ENCODE measurements at places on chromosomes 4 and X.
A peak's percentile ranks its signal among the peaks of the same experiment; 100 is the strongest.

DNA sequence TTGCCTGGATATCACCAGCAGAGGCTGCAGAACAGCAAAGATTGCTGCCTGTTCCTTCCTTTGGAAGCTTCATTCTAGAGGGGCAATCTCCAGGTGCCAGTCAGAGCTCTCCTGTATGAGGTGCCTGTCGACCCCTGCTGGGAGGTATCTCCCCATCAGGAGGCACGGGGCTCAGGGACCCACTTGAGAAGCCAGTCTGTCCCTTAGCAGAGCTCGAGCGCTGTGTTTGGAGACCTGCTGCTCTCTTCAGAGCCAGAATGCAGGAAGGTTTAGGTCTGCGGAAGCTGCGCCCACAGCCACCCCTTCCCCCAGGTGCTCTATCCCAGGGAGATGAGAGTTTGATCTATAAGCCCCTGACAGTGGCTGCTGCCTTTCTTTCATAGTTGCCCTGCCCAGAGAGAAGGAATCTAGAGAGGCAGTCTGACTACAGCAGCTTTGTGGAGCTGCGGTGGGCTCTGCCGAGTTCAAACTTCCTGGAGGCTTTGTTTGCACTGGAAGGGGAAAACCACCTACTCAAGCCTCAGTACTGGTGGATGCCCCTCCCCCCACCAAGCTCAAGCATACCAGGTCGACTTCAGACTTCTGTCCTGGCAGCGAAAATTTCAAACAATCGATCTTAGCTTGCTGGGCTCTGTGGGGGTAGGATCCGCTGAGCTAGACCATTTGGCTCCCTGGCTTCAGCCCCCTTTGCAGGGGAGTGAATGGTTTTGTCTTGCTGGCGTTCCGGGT, 57.9 kb downstream of the DKK2 start:
- DNase-seq, result no peak

DNA sequence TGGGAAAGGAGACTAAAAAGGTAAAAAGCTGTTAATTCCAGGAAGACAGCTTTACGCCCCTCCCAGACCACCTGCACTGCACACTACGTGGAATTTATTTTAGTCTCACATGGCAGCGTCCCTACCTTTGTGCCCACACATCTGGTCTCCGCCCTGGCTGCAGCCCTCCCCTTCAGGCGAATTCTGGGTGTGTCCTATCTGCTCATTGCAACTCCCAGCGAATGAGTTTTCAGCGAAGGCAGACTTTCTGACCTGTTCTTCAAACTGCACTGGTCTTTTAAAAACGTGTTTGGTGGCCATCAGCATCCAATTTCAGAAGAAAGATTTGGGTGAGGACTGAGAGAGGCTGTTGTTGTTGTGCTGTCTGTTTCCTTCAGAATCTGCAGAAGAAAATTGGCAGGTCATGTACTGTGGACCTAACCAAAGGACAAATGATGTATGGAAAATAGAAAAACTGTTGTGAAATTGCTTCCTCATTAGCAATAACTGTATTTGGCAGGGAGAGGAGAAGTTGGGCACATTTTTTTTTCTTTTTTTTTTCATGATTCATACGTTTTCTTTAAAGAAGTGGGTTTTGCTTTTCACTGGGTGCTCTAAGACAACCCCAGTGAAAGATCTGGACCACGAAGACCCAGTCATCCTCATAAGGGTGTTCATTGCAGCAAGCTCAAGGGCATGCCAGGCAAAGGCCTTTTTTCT, 4.2 kb downstream of the TLR8 start:
- DNase-seq, result no peak

- DNase-seq, result no peak
Observed at GRCh38 chr4:82599336-82599735, 37.5 kb upstream of the TMEM150C start.

- DNase-seq, result no peak
Observed at GRCh38 chr4:177092807-177093206, 216.9 kb upstream of the NEIL3 start.

DNA sequence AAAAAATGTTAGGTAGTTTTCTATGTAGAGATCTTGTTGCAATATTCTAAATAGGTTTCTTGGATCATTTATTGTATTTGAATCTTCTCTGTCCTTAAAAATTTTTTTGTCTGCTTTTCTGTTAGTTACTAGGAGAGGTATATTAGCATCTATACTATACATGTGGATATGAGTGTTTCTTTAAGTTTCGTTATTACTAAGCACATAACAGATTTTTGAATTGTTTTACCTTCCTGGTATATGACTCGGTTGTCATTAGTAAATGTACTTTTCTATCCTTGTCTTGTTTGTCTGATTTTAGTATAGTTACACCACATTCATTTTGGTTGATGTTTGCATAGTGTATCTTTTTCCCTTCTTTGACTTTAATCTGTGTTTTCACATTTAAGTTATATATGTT, 20.2 kb downstream of the PYURF start:
- no peak for DNase-seq

DNA sequence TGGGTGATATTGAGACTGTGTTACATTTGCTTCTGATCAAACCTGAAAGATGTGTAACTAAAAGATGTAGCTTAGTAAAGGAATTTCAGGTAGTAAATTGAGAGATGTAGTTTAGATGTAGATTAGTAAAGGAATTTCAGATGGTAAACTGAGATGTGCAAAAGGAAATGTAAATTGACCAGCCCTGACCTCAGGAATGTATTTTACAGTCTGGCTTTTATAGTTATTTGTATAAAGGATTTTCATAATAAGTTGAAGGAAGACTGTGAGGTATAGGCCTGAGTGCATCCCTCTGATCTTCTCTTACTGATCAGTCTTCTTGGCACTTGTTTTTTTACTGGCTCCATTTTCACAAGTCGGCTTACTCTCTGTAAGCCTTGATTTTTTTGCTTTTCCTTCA, 3.2 kb downstream of the KLHL2 start:
- DNase-seq, result no peak

DNA sequence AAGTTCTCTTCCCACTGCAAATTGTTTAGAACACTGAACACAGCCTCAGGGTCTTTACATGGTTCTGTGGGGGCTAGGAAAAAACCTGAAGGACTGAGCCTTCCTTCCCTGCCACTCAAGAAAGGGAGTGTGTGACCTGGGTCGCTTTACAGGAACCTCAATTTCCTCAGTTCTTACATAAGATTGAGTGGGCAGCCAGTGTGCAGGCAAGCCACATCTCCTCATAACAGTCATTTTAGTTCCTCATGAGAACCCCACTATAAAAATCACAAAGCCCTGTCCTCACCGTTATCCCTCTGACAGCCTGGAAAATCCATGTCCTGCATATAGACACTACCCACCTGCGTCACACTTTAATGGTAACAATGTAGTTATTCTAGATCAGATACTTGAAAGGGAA, 2.1 kb upstream of the ETDC start:
- DNase-seq, result no peak

DNA sequence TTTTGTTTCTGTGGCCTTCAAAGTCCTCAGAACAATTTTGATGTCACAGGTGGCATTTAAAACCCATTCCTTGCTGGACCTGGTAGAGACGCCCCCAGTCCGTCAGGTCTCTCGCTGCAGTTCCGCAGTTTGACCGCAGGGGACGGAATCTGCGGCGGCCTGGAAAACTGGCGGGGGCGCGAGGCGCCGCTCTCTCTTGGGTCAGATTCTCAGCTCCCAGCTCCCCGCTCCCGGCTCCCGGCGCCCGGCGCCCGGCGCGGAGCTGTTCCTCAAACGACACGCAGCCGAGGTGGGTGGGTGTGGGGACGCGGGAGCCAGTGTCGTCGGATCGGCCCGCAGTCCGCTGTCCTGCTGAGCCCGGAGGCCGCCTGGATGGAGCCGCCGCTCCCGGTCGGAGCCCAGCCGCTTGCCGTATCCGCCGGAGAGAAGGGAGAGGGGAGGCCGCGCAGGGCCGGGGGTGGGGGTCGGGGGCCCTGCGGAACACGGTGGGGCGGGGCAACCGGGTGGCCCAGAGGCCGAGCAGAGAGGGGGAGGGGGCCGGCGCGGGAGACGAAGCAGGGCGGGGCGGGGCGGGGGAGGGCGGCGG, at the start of gene OCRL:
Gene OCRL, plus strand, starts transcription at position 192 of the 586 bp plus-strand sequence. Its CDS starts 181 bp downstream, at position 373.
- peak; percentile 7 for DNase-seq

- DNase-seq, result no peak
Observed at GRCh38 chrX:95626748-95627147, 1057.9 kb upstream of the DIAPH2 start.

DNA sequence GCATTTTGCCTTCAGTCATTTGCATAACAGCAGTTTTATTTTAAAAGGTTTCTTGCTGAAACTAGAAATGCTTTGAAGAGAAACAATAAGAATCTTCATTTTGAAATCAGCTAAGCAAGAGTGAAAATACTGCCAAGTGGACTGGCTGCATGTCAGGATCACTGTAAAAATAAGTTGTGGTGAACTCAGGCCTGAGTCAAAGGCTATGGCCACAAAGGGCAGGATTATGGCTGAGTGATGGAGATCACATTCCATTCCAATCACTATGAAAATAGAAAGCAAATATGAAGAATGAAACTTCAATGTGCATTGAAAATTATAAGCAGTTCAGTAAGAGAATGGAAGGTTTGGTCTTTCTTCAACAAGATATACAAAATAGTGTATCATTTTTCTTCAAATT, 224.5 kb downstream of the PCDH18 start:
- DNase-seq, result no peak

- no peak for DNase-seq
Observed at GRCh38 chr4:29540439-29541102, 1179.6 kb upstream of the PCDH7 start.

- no peak for DNase-seq
Observed at GRCh38 chrX:38704146-38704882, 96.9 kb upstream of the MID1IP1 start.

DNA sequence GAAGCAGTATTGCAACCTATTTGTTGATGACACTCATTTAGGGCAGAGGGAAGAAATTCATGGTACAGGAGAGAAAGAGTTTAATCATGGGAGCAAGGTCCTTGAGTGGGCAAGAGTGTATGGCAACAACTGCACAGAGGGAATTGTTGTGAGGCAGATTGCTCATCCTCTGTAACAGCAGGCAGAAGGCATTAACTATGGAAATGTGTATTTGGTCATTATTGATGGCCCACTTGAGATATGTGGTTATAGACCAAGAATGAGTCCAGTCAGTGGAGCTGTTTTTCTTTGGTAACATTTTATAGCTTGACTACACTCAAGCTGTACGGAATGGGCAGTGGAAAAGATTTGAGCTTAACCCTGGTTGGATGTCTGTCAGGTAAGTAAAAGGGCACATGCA, 15.9 kb downstream of the PLRG1 start:
- DNase-seq, result no peak

GRCh38 chr4:72410158-72410557, 158.9 kb downstream of the ADAMTS3 start:
- DNase-seq, result no peak
